ENCODE measurements at places on chromosomes 5 and 9.

DNA sequence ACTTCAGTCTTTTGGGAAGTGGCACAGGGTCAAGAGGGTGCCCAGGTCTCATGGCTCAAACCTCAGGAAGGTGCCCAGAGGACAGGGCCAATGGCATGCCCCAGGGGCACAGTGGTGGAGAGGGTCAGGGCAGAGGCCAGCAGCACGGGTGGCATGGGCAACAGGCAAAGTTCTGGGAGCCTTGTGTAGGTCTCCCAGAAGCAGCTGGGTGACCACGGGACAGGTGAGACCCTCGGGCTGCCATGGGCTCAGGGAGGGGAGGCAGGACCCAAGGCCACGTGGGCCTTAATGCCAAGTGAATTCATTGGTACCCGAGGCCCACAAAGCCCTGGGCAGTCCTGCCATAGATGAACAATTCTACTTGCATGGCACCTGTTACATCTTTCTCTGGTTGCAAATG, 72.4 kb upstream of the ADAMTS2 start:
- no peak for DNase-seq

- no peak for DNase-seq
These were observed 1929.6 kb upstream of the CDH6 start for GRCh38 chr5:29263915-29264351.

GRCh38 chr5:43073597-43074546, 33.8 kb upstream of the ANXA2R start:
- peak; percentile 56 for DNase-seq

GRCh38 chr9:85009251-85009650, 339.7 kb downstream of the NTRK2 start:
- no peak for DNase-seq

DNA sequence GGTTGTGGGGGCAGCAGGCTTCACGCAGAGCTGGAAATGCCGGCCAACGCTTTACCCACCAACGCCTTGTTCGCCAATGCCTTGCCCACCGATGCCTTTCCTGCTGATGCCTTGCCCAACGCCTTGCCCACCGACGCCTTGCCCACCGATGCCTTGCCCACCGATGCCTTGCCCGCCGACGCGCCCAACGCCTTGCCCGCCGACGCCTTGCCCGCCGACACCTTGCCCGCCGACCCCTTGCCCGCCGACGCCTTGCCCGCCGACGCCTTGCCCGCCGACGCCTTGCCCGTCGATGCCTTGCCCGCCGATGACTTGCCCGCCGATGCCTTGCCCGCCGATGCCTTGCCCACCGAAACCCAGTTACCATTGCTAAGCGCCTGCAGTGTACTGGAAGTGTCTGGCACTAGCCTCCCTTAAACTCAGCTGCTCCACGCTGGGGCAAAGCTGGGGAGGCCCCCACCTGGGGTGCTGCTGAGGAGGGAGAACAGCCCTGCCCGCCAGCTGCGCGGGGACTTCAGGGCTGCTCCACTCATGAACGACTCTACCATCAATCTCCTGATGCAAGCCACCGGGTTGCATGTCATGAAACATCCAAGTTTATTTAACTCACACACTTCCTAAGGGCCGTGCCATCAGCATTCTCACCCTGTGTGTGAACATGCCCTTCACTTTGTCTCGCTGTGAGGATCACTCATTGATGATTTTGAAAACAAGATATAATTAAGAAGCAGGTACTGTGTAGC, 1.8 kb downstream of the SLC6A18 start:
- no peak for DNase-seq

GRCh38 chr5:124997186-124997893, 250.9 kb upstream of the ZNF608 start:
- peak; percentile 13 for DNase-seq

- no peak for DNase-seq
These were observed 222.8 kb downstream of the TENT4A start for GRCh38 chr5:6936031-6936430.

DNA sequence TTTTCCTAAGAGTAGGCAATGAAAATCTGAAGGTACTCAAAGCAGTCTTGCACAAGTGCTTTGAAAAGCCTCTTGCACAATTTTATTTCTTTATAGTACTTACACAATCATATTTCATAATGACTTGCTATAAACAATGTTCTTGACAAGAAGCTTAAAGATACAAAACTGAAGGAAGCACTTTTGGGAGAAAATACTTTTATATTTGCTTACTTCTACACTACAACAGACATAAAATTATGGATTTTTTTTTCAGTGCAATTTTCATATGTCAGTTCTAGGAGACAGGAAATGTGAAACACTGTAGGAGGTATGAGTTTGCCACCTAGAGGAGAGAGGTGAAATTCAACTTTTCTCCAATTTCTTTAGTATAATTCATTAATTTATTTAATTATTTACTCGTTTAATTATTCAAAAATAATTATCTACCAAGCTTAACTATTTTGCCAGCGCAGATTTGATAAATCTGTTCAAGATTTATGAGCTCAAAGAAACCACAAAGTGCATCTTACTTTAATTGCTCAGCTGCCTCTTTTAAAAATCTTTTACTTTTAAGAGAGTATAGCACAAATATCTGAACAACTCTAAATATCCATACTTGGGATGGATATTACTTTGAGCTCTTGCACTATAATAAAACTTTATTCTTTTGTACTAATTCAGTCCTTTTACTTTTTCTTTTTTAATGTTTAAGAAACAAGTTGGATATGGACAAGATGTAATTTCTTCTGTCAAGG, 29.0 kb upstream of the CDKN2B start:
- DNase-seq: no peak

GRCh38 chr9:112325127-112325526, 8.3 kb downstream of the PTBP3 start:
- DNase-seq: no peak

DNA sequence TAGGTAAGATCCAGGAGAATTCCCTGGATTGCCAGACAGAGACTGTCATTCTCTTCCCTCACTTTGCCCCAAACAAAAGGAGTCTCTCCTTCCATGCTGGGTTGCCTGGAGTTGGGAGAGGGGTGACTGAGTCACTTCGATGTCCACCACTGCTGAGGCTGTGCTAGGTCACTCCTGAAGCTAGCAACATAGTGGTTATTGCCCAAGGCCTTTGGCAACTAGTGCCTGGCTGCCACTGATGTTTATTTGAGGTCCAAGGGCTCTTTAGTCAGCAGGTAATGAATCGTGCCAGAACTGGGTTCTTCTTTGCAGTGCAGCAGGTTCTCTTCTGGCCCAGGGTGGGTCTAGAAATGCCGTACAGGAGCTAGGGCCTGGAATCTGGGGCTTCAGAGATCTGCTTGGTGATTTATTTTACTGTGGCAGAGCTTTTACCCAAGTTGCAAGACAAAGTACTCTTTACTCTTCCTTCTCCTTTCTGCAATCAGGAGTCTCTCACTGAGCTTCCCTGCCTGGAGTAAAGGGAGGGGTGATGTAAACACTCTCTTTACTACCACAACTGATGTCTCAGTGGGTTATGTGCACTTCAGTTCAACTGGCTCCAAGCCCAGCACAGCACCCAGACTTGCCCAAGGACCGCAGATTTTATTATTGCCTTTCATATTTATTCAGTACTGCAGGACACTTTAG, 155.7 kb upstream of the SH3GL2 start:
- no peak for DNase-seq

GRCh38 chr9:128684065-128684324, 5.0 kb upstream of the SET start:
- DNase-seq: no peak

DNA sequence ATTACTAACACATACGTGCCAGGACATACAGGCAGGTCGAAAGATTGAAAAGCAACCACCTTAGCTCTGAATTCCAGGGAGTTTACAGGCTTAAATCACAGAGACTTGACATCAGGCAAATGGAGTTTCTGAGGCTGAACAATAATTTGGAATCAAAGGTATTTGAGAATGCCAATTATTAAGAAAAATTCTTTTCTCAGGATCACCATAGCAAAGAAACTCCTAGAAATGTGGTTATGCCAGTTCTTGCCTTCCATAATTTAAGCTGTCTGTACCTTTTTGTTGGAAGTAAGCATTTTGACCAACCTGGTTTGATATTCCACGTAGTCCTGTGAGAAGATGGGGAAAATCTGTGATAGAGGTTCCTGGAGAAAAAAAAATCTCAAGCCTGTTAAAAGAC, 312.4 kb upstream of the SMARCA2 start:
- no peak for DNase-seq

- DNase-seq: no peak
These were observed 69.0 kb downstream of the MEF2C start for GRCh38 chr5:88813805-88814575.

- DNase-seq: no peak
These were observed 56.8 kb upstream of the CKS2 start for GRCh38 chr9:89254058-89254772.

DNA sequence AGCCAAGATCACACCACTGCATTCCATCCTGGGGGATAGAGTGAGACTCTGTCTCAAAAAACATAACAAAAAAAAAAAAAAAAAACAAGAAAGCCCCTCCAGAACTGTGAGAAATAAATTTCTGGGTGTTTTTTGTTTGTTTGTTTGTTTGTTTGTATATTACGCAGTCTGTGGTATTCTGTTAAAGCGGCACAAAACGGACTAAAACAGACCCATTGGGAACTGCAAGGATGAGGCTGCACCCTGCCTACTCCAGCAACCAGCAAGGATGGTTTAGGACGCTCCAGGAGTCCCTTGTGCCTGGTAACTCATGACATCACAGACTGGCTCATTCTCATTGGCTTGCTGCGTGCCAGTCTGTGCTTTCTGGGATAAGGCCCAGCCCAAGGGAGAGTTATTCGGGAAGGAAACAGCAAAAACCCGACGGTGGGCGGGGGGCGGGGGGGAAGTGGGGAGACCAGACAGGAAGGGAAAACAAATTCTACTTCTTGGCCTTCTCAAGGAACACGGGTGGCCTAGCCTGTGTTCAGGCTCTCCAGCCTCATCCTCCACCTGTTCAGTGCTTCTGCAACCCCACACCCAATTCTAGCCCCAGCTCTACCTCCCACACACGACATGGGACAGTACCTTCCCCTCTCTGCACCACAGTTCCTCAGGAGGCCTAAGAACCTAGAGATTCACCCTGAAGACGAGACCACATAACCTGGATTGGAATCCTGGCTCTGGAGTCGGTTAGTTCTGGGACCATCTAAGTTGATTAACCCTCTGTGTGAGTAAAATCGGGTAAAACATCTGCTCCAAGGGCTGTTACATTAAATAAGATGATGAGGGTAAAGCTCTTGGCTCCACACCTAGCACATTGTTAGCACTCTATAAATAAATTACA, 2.8 kb downstream of the CD74 start:
- peak; percentile 95 for DNase-seq

DNA sequence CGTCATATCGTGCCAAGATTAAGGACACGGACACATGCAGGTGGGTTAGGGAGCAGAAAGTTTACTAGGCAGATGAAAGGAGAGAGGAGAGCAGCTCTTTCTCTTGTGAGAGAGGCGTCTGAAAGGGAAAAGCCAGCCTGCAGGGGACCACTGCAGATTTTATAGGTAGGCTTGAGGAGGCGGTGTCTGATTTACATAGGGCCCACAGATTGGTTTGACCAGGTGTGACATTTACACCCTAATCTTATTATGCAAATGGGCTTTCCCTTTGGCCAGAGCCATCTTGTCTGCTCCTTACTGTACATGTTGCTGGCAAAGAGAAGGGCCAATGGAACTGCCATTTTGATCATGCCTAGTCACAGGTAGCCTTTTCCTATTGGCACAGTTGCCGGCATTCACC, 137.2 kb upstream of the TAF11L2 start:
- DNase-seq: no peak

- no peak for DNase-seq
These were observed 83.7 kb upstream of the SLC27A6 start for GRCh38 chr5:128881502-128882018.

DNA sequence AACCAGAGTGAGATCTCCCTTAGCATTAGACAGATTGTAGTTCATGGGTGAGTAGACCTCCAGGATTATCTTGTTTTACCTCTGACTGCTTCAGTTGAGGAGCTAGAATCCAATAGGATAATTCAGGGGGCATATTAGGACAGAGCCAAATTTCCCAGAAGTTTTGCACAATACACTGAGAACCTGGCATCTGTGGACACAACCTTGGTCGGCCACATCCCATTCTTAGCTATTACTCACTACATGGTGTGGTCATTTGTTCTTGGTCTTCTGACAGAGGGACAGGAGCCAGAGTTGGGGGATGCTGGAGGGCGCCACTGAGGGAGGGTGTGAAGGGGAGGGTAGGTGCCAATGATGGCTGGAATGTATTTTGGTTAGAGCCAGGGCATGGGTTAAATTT, 66.6 kb downstream of the NPR3 start:
- DNase-seq: no peak

- DNase-seq: no peak
These were observed 15.0 kb upstream of the VAV2 start for GRCh38 chr9:134007150-134007549.

GRCh38 chr9:121201045-121201737, 478 bp downstream of the RAB14 start:
- no peak for DNase-seq

GRCh38 chr5:179368806-179369529, 23.7 kb upstream of the ADAMTS2 start:
- no peak for DNase-seq

GRCh38 chr5:132445930-132446329, 44.6 kb downstream of the IRF1 start:
- no peak for DNase-seq

DNA sequence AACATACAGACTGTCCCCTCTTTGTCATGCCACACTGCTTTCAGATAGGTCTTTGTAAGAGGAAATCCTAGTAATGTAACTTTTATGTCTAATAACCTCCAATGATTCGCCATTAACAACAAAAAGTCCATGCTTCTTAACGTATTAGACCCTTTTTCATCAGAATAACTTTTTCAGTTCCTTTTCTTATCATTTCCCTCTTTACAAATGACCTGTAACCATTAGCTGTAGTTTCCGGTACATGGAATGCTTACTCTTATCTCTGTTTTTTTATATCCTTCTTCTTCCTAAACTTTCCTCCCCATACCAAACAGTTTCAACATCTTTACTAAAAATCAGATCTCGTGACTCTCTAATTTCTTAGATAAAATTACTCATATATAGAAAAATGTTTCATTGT, 268.9 kb upstream of the TYRP1 start:
- DNase-seq: no peak

GRCh38 chr5:114089259-114089658, 272.6 kb upstream of the KCNN2 start:
- DNase-seq: no peak

GRCh38 chr5:143065996-143066522, 295.9 kb downstream of the ARHGAP26 start:
- no peak for DNase-seq

GRCh38 chr9:130701059-130702022, 7.8 kb downstream of the EXOSC2 start:
- DNase-seq: peak; percentile 38

GRCh38 chr5:155870636-155871035, 456.3 kb upstream of the SGCD start:
- no peak for DNase-seq

Data from A172 (cell line).